ENCODE measurements at places on chromosomes 7 and 10. TPM values are rescaled to one million over a fixed set of nuclear protein-coding genes. Genes with fewer than 3 reads are reported as not detected.
A peak's percentile ranks its signal among the peaks of the same experiment; 100 is the strongest.

GRCh38 chr10:62063795-62064472, 162.4 kb downstream of the ARID5B start:
- DNase-seq: peak; percentile 41

- no peak for DNase-seq
These were observed 25.9 kb downstream of the GIMAP8 start for GRCh38 chr7:150476285-150476684.

DNA sequence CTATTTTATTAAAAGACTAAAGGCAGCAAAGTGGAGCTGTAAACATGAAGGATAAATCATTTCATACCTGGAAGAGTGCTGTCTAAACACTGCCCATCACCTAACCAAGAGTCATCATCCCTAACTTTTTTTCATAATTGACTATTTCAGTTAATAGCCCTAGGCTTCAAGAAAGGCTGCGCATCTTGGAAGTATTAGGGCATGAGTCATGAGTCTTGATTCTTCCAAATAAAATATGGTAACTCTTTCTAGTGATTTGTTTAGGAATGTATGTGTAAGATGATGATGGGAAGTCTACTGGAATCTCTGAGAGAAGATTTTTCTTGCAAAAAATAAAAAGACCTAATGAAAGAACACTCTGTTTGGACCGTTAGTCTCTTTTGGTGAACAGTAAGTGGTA, 207.7 kb upstream of the AHR start:
- peak; percentile 80 for DNase-seq

DNA sequence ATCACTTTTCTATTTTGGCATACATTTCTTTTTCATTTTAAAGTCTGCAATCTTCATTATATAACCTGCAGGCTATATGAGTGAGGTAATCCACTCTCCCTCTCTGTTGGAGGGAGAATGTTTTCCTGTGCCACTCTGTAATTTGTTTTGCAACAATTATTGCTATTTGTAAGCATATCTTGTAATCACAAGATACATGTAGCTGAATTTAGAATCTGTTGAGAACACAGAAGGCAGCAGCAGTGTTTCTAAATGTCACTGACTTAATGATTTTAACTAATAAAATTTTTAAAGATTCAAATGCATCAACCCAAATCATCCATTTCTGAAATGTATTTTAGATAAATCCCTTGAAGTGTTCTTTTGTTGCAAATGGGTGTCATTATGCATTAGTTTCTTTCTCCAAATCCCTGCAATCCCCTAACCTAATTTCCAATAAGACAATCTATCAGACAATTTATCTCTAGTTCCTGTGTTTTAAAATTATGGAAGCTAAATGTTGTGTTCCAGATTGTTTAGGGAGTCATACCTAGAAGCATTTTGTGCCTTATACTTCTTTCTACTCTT, 19.8 kb upstream of the UMAD1 start:
- DNase-seq: no peak

DNA sequence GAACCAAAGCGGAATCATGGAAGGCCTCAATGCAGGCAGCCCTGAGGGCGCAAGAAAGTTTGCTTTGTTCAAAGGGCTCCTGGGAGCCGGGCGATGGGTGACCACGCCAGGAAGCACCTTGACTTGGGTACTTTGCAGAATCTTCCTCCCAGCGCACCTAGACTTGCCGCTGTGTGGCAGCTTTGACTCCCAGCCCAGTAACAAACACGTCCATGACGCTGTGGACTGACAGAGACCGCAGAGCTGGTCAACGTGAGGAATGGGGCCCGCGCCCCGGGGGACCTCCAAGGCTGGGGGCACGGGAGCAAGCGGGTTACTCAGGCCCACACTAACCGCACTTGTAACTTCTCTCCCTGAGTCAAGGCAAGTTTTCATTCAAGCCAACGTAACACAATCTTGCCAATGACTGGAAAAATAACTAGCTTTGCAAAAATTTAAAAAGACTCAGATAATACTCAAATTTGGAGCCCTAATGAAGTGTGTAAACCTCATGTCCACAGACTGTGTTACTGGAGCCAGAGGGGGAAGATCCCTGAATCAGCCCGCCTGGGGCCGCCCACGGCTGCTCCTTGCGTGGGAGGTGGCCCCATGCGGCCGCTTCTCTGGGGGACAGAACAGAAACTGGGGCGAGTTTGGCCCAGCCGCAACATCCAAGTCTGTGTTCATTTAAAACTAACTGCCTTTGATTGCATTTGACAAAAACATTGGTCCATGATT, 130.8 kb downstream of the DNAJB6 start:
- DNase-seq: no peak

- DNase-seq: no peak
These were observed 73.6 kb upstream of the NEBL start for GRCh38 chr10:20970708-20971107.

DNA sequence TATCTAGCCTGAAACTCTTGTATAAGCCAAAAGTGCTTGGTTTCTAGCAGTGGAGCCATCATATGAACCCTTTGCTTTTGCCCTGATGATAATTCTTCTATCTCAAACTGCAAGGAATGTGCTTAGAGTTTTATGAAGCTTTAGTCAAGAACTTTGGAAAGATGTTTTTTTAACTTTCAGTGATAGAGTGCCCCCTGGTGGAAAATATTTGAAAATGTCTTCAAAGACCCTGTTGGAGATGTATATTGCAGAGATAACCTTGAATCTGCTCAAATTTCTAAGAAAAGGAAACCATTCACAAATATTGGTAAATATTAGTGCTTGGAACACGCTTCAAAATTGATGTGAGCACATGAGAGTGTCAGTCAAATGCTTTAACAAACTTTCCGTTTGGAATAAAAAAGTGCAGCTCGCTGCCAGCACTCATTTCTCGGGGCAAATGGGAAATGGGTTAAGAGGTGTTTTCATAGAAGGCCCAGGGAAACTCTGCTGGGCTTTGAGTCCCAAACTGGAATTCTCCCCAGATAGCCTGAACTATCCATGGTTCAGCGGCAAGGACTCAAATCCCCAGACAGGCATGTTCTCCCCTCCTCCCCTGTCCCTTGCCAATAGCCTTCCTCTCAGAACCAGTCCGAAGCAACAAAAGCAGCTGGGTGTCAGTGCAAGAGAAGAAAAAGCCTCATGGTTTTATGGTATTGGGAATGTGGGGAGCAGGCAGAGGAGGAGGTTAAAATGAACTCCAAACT, 129.3 kb downstream of the MYOF start:
- DNase-seq: peak; percentile 46

Gene TMEM139
- total RNA-seq: 9.2 TPM

Gene PROSER2
- 58.0 TPM for total RNA-seq

DNA sequence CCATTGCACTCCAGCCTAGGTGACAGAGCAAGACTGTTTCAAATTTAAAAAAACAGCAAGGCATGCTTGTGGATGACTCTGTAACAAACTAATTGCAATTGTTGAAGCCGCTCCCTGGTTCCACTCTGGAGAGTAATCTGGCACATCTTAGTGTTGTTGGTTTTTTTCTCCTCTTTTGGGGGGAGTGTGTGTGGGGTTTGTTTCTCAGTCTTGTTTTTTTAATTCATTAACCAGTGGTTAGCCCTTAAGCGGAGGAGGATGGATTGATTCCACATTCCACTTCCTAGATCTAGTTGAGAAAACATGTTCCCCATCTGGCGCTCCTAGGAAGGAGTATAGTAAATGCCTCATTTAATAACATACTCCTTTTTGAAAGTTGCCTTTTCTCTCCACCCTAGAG, 8.6 kb upstream of the ZNF713 start:
- no peak for DNase-seq

Gene DYNC1I1
- not detected for total RNA-seq

GRCh38 chr10:30980951-30981616, 50.6 kb downstream of the ZNF438 start:
- peak; percentile 89 for DNase-seq

Gene GNGT1
- not detected for total RNA-seq

DNA sequence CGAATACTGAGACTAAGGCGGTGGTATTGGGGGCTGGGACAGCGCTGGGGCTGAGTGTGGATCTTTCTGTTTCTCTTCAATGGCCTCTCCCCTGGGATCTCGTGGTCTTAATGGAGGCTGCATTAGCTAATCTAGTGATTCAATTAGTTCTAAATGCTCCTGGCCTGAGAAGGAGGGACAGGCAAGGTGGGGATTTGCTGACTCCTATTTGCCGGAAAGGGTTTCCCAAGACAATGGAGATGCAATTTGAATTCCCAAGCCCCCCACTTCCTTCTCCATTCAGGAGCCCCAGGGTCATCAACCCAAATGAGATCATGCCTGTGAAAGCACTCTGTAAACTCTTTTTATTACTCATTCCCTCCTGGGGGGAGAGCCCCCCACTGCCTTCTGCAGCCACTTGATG, 111.7 kb upstream of the PLXNA4 start:
- no peak for DNase-seq

Gene SHH
- not detected for total RNA-seq

- DNase-seq: no peak
These were observed 82.2 kb upstream of the GPR141 start for GRCh38 chr7:37601321-37601720.

- peak; percentile 46 for DNase-seq
These were observed 2.6 kb upstream of the TMEM130 start for GRCh38 chr7:98872328-98872924.

- DNase-seq: no peak
These were observed 63.8 kb downstream of the PALS2 start for GRCh38 chr7:24637021-24637420.

Gene HPSE2
- total RNA-seq: not detected

DNA sequence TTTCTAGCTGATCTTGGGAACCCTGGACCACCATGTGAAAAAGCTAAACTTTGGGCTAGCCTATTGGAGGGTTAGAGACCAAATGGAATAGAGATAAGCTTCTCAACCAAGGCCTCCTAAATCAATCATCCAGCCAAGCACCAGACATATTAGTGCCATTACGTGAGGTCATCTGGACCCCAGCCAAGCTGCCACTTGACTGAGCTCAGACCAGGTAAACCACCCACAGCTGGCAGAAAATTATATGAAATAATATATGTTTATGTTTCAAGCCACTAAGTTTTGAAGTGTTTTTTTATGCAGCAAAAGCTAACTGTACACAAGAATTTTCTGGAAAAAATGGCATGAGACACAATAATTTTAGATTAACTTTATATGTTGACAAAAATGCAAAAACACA, 82.6 kb upstream of the PCGF5 start:
- DNase-seq: no peak

- DNase-seq: no peak
These were observed 287.0 kb upstream of the CDC14C start for GRCh38 chr7:48637382-48637781.

- no peak for DNase-seq
These were observed 55.4 kb upstream of the ELN start for GRCh38 chr7:73972614-73973013.

DNA sequence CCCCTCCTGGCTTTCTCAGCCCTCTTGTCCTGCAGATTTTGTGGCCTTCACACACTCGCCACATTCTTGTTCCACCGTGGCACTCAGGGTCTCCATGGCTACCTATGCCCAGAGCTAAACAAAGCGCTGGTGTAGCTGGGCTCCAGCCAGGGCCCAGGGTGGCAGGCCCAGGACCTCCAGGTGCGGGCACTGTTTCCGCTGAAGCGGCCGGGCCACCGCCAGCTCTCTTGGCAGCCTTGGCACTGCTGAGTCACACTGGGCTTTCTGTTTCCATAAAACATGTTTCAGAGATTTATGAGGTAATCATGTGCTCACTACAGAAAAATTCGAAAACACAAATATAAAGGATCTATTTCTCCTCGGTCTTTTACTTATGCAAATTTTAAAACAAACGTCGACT, 51.3 kb downstream of the AOC1 start:
- peak; percentile 79 for DNase-seq

Gene ALOX5
- total RNA-seq: not detected

DNA sequence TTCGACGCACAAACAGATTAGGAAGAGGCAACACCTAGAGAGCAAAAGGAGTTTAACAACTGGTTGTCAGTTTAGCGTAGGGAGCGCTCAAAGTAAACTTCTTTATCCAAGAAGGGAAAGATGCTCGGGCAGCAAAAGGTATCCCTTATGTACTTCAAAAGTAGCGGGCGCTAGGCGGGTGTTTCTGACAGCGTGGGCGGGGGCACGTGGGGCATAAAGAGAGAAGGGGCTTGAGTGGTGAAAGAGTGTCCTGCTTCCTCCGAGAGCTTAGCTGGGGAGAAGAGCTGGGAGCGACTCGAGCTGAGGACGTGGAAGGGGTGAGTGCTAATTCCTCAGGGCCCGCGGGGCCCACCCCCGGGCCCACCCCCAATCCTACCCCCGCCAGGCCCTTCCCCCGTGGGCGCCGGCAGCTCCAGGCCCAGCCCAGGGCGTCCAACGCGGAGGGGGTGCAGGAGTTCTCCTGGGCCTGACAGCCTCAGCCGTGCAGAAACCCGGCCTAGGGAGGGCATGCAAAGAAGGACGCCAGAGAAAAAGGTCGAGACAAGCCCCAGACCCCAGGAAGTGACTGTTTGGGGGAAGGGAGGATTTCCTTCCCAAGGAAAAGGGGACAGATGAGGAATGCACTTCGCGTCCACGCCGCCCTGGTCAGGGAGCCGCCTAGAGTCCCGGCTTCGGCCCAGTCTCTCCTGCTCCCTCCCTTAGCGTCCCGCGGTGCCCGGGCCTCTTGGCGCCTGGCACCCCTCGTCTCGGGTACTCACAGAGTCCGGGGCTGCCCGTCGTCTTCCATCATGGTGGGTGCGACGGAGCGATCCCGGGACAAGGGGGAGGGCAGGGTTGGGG, 868 bp downstream of the TIAL1 start:
- peak; percentile 40 for DNase-seq

DNA sequence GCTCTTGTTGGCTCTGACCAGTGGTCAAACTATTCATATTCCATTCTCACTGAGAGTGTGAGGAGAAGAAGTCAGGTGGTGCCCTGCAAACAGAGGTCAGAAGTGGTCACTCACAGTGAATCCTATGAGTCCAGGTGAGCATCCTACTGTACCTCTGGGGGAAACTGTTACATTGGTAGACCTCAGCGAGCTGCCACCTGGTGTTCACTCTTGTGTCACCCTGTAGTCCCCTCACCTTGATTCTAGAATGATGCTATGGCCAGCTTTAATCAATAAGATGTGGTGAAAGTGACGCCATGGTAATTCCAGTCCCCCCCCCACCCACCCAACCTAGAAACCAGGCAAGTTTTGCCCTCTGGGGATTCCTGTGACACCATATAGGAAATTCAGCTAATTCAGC, 1.2 kb upstream of the AMPH start:
- no peak for DNase-seq

DNA sequence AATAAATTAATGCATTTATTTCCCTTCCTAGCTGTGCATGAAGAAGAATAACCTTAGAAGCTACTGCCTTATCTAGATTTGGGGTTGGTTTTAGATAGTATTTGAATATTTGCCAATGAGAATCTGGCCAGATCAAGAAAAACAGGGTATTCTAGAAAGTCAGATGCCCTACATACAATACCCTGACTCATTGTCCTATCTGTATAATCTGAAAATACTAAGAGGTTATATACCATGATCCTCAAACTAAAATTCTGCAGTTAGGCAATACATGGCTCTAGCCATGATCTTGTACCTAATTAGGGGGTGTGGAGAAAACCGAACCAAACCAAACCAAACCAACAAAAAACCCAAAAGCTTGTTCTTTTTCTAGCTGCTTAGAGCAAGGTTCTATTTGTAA, 240.4 kb upstream of the LYZL1 start:
- DNase-seq: no peak

Gene RNF32
- total RNA-seq: 3.6 TPM

Measured in MCF 10A (cell line).